ENCODE measurements at places on chromosomes 3 and 15. TPM values are rescaled to one million over a fixed set of nuclear protein-coding genes. Genes with fewer than 3 reads are reported as not detected.

GRCh38 chr3:30342318-30343060 is 263.9 kb upstream of the TGFBR2 start:
- no peak for DNase-seq

The PLA2G4E gene
- not detected for total RNA-seq

The PRC1 gene
- total RNA-seq = 132 TPM

- DNase-seq = no peak
Observed at GRCh38 chr3:117898722-117899522, 1135.7 kb downstream of the IGSF11 start.

The CHRM5 gene
- total RNA-seq = not detected

DNA sequence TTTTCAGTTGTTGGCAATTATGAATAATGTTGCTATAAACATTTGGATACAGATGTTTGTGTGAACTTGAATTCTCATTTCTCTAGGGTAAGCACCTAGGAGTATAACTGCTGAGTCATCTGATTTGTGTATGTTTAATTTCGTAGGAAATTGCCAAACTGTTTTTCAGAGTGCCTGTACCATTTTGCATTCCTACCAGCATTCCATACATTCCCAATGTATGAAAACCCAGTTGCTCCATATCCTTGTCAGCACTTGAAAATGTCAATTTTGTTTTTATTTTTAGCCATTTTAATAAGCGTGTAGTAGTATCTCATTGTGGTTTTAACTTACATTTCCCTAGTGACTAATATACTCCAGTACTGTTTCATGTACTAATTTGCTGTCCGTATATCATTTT is 98.5 kb upstream of the TSC22D2 start:
- no peak for DNase-seq

The PPP4R2 gene
- 72.0 TPM for total RNA-seq

All from activated naive CD8-positive, alpha-beta T cell treated with anti-CD3 and anti-CD28 coated beads, Interleukin-2, amount 10 ng/mL, durations not matched to agents 7 days and 5 days (primary cell).